Anterior cingulate cortex (tissue), 58 donors: ENCODE measurements at places on chromosomes 4 and X.

DNA sequence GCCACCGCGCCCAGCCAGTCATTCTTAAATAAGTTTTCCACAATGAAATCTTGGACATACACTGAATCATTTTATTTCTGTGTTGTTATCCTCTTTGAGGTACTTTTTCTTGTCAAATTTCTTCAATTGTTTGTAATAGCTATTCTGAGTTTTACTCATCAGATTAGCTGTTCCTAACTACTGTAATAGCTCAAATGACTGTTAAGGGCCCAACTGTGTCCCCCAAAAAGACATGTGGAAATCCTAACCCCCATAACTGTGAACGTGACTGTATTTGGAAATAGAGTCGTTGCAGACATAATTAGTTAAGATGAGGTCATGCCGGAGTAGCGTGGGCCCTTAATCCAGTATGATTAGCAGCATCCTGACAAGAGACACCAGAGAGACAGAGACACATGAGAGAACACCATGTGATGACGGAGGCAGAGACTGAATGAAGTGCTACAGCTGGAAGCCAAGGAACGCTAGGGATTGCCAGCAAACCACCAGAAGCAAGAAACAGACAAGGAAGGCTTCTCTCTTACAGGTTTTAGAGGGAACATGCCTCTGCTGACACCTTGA, 22.9 kb downstream of the ACOT9 start:
- no peak for DNase-seq

DNA sequence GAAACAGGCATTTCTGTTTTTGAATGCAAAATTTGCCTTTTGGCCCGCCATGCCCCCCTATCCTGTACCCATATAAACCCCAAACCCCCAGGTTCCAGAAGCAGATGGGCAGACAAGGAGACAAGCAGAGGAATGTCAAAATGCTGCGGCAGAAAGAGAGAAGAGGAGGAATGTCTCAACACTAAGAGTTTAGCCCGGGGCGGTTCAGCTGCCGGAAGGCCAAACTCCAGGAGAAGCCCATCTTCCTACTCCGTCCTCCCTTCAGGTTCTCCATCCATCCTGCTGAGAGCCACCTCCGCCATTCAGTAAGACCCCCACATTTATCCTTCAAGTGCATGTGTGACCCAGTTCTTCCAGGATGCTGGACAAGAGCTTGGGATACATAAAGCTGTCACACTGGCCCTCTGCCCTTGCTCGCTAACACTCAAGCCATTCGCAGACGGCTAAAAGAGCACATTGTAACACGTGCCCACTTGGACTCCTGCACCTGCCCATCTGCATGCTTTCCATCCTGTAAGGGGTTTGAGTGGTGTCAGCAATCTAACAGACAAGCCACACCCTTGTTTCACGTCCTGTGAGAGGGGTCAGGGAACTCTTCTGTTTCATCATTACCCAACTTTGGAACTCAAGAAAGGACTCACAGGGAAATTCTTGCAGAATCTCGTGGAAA, 31.3 kb downstream of the TLR10 start:
- DNase-seq = no peak

GRCh38 chrX:17812763-17813162, 48.3 kb downstream of the RAI2 start:
- no peak for DNase-seq

DNA sequence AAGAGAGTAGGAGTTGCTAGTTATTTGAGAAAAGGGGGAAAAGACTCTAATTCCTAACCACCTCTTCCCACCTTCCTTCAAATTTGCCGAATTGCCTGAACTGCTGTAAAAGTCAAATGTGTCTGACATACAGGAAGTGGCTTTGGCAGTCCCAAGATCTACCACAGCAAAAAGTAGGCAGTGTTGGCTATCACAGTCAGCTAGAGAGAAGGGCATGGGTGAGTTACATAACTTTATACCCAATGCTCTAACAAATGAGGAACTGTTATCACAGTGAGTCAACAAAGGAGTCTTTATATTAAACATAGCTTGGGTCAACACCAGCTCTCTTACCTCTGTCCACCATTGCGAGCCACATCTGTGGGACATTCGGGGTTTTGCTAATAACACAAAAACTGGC, 2.4 kb upstream of the MBNL3 start:
- peak; percentile 7 for DNase-seq

GRCh38 chr4:53490965-53491622, 100.2 kb downstream of the LNX1 start:
- DNase-seq = no peak

- DNase-seq = peak; percentile 77
These were observed at the start of gene SEC24B for GRCh38 chr4:109433205-109434006. SEC24B (plus strand) TSS chr4:109433815; CDS start chr4:109433870, 55 bp downstream.

DNA sequence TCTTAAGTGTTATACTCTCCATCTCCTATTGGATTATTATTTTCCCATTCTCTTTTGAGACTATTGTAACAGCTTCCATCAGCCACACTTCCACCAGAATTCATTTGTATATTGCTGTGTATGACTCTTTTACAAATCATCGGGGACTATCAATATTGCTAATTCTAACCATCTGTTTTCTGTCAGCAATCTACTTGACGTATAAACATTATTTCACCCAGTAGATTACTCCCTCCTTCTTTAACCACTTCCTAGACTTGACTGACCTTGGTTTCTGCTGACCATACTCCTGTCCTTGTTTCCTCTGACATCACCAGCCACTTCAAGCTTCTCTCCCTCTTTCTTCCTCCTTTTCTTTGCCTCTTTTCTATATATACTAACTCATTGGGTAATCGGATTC, 402.9 kb downstream of the PCDH18 start:
- DNase-seq = no peak

GRCh38 chr4:56772134-56772533, 49.4 kb downstream of the SPINK2 start:
- DNase-seq = no peak

DNA sequence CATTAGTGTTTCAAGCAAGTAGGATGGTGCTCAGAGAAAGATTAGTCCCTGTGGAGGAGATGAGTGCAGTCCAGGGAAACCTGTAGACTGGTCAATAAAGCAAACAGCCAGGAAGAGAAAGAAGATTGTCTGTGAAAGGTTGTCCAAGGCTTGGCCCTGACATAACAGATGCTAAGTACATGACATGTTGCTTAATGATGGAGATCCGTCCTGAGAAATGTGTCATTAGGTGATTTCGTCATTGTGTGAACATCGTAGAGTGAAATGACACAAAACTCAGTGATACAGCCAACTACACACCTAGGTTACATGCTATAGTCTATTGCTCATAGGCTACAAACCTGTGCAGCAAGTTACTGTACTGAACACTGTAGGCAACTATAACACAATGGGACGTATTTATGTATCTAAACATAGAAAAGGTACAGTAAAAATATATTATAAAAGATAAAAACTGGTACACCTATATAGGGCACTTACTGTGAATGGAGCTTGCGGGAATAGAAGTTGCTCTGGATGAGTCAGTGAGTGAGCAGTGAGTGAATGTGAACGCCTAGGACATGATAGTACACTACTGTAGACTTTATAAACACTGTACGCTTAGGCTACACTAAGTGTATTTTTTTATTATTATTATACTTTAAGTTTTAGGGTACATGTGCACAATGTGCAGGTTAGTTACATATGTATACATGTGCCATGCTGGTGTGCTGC, 9.0 kb upstream of the PRSS48 start:
- DNase-seq = no peak

- no peak for DNase-seq
These were observed 935.0 kb upstream of the INTU start for GRCh38 chr4:126697748-126698147.

DNA sequence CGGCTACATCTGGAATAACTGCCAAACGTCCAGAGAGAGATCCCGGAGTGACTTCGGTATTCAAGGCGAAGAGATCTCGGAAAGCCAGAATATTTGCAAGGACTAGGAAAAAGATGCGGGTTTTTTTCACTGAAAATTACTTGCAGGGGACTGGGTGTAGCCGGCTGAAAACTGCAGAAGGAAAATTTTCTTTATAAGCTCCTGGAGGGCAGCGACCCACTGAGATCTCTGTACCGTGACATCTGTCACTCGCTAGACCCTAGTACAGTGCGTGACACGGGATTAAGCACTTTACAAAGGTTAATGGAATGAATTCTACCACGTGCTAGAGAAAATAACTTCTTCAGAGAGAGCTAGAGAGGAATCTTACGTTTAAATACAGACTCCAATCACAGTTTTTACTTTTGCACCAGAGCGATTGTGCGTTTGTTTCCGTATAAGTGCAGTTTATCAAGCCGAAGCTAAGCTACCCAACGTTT, 1.1 kb upstream of the LCORL start:
- DNase-seq = no peak

DNA sequence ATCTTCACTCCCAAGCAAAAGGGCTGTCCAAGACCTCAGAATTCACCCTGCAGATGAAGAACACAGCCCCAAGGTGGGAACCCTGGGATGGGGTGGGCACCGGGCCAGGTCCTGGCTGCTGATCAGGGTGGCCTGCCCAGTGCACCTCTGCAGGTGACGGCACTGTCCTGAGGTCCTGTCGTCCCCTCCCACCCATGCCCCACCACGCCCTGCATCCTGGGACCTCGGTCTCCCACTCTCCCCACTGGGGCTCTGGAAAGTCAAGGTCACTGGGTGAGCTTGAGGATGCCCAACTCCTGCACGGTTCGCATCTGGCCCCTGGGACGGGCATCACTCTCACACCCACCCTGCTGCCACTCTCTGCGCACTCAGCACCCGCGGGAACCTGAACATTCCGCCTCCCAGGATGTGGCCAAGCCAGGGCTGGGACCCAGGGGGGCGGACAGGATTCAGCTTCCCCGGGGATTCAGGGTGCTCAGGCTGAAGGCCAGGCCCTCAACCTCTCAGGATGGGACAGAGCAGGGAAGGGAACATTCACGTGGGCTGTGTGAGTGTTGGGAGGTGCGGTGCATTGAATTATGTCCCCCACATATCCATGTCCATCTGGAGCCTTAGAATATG, 115.9 kb downstream of the CPZ start:
- DNase-seq = no peak

GRCh38 chrX:154784149-154784995, 20.9 kb downstream of the MPP1 start:
- DNase-seq = no peak
